ENCODE measurements at places on chromosomes 11 and 22.

- DNase-seq: no peak
Observed at GRCh38 chr11:64015935-64016845, 19.5 kb upstream of the FLRT1 start.

- DNase-seq: no peak
Observed at GRCh38 chr22:32691101-32691500, 110.4 kb upstream of the TIMP3 start.

DNA sequence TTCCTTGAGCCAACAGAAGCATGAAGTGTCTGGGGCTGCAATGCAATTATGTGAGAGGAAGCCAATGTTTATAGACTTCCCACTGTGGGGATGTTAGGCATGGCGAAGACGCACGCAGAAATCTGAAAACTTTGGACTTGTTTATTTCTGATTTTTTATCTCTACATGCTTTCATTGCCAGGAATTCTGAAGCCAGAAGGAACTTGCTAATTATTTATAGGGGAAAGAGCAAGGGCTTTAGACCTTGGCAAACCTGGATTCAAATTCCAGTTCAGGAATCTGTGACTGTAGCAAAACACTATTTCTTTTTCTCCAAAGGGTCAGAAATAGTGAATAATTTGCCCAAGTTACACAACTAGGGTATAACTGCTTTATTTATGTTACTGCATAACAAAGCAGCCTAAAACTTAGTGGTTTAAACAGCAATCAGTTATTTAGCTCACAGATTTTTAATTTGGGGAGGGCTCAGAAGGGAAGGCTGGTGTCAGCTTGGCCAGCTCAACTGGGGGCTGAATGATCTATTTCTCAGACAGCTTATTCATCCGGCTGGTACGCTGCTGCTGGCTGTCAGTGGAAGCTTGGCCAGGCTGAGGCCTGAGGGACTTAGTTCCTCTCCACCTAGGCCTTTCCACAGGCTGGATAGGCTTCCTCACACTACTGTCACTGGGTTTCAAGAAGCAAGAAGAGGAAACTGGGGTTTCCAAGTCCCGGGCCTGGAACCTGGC, 1.9 kb upstream of the OR6Q1 start:
- DNase-seq: no peak

GRCh38 chr22:47139013-47139789, 376.8 kb downstream of the TBC1D22A start:
- no peak for DNase-seq

DNA sequence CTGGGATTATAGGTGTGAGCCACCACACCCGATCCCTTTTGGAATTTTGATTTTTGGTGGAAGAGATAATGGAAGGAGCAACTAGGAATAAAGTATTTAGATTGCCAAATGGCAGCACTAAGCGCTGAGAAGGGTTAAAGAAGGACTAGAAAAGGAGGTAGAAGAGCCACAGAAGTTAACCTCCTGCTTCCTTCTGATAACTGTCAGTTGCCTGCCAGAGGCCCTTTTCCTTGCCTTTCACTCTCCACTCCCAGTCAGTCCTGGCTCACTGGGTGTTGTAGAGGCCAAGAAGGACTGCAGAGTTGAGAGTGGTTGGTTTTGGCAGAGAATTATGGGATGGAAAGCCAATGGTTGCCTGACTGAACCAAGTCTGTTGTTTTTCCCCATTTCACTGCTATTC, 19.3 kb downstream of the ZC3H12C start:
- DNase-seq: no peak

DNA sequence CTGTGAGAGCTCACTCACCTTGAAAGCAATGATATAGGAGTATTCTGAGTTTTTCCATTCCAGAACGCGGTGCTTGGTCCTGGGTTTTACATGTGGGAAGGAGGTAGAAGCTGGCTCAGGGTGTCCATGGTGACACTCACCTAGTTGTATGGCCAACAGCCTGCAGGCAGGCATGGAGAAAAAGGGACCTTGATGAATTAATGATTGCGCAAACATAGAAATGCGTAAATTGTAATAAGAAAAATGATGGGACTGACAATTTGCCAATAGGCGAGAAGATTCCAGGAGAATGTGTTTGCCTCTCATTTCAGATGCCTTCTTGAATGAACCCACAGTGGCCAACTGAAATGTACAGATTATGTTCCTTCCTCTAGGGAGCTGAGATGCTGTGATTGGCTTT, 53.4 kb upstream of the MYO18B start:
- no peak for DNase-seq

GRCh38 chr22:25645266-25645665, 80.8 kb downstream of the GRK3 start:
- no peak for DNase-seq

DNA sequence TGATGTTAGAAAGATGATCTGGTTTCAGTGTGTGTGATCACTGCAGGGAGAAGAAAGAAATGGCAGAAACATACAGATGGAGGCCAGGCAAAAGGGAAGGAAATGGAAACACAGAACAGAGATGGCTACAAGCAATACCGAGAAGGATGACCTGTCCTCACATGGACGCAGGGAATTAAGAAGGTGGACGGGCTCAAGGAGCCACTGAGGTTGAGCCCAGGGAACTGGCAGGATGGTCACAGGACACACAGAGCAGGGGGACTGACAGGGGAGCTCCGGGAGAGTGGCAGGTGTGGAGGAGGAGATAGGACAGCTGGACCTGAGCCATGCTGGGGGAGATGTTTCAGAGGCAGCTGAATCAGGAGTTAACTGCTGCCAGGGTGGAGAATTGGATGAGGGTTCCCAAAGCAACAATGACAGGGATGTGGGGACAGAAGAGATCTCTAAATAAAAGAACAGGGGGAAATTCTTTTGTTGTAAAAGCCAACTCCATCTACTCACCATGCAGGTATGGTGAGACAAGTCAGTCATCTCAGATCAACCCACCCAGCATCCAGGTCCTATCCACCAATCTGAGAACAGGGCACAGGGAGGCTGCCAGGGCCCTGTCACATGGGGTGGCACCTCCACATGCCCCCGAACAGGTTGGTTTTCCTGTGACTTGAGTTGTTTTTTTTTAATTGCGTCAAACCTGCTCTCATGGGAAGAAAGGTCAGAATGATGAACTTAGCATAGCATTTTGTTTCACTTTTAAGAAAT, 26.3 kb downstream of the KLHL22 start:
- no peak for DNase-seq

DNA sequence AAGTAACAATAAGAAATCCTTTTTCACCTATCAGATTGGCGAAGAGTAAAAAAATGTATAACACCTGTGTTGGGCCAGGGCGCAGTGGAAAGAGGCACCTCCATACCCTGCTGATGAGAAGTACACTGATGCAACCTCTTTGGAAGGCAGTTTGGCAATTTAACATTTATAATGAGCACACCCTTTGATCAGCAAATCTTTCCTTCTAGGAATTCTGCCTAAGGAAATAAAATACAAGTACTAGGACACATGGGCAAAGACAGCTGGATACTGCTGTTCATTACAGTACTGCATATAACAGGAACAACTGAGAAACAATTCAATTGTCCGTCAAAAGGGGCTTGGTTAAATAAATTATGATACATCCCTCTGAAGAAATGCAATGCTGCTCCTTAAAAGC, 110.1 kb downstream of the RPL27A start:
- no peak for DNase-seq

DNA sequence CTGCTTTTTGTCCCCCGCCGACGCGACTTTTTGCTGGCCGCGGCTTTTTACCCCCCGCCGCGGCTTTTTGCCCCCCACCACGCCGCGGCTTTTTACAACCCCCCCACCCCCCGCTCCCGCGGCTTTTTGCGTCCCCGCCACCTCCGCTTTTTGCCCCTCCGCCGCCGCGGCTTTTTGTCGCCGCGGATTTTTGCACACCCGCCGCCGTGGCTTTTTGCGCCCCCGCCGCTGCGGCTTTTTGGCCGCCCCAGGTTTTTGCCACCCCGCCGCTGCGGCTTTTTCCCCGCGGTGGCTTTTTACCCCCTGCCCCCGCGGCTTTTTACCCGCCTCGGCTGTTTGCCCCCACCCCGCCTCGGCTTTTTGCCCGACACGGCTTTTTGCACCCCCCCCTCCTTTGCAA, 205.5 kb downstream of the CCT8L2 start:
- DNase-seq: no peak

- DNase-seq: no peak
Observed at GRCh38 chr11:9726321-9727022, 62.6 kb downstream of the SWAP70 start.

- no peak for DNase-seq
Observed at GRCh38 chr11:127126986-127127385, 126.4 kb upstream of the KIRREL3 start.

- no peak for DNase-seq
Observed at GRCh38 chr11:133656082-133656635, 123.9 kb upstream of the OPCML start.

DNA sequence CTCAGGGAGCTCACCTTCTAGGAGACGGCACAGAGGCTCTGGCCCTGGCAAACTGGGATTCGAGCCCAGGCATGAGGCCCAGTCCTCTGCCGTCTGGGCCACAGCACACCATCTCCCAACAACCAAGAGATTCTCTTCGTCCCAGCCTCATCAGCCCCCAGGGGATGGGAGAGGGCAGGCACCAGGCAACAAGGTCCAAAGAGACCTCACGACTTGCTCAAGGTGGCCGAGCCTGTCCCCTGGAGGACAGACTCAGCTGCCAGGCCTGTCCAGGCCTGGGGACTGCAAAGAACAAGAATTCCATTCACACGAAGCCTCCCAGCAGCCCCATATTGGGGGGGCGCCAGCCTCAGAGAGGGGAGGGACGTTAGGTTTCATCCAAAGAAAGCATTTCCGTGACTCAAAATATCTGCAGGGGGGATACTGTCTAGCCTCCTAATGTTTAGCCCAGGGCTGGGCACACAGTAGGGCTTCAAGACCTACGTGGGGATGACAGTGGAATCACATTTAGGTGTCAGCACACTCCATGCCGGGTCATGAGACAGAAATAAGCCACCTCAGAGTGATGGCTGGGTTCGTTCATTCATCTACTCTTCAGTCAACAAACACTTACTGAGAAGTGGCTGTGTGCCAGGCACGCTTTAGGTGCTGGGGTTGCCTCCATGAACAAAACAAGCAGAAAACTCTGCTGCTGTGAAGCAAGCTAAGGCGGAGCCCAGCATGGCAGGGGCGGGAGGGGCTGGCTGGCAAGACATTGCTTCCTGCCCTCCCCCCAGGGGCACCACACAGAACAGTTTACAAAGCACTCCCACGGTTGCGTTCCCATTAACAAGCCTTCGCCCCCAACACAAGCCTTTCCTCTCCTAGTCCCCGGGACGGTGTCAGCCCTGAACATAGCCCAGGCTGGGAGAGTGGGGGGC, 1.2 kb downstream of the CARNS1 start:
- no peak for DNase-seq

DNA sequence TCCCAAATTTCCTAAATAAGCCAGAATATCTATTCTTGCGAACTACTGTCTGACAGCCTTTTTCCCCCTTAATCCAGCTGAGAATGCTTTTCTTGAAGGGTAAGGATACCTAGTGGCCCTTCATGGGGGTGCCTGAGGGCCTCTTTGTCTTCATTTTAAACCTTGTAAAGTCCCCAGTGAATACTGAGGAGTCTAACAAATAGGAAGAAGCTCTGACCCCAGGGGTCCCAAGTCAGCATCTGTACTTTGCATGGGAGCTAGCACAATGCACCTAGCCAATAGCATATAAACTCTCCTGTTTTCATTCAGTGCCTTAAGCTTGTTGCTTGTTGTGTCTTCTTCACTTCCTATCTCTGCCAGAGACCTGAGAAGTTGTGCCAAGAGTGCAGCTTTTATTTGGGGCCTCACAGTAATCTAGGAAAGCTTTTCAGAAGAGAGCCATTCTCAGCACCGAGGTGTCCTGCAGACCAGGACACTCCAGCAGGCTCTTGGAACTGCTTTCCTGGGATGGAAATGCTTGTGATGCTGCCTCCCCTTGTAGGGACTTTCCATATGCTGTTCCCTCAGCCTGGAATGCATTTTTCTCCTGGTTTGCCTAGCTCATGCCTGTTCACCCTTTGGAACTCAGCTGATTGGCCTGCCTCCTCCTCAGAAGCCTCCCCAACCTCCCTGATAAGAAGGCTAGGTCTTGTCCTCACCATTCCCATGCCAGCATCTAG, 37.2 kb downstream of the BMAL1 start:
- no peak for DNase-seq

DNA sequence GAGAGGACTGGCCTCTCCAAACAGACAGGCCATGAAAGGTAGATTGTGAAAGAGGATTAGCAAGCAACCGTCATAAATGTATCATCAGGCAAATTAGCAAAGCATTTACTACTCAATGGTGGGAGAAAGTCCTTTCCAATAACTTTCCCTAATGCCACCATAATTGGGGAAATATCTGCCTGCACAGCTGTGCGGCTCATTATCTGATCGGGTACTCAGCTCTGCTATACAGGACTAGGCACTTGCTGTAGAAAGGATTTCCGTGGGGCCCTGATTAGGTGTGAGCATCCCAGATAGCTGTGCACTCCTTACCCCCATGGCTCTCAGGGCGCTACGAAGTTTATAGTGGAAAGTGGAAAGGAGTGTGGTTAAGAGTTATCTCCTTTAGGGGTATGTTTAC, 309.7 kb upstream of the PLET1 start:
- no peak for DNase-seq

- no peak for DNase-seq
Observed at GRCh38 chr11:20561915-20562314, 37.5 kb upstream of the SLC6A5 start.

DNA sequence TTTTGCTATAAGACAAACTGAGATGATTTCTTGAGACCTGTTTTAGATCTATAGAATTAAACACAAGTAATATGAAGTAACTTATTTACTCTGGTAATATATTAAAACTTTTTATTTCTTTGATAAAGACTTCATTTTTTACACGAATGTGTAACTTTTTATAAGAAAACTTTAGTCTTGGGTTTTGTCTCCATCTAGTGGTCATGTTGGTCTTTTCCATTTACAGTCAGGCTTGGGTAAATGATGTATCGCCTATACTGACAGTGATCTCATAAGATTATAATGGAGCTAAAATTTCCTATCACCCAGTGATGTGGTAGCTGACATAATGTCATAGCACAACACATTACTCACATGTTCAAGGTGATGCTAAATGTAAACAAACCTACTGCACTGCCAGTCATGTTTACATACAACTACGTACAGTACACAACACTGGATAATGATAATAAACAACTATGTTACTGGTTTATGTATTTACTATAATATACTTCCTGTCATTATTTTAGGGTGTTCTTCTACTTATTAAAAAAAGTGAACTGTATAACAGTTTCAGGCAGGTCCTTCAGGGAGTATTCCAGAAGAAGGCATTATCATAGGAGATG, 7.5 kb upstream of the C11orf97 start:
- no peak for DNase-seq

- no peak for DNase-seq
Observed at GRCh38 chr11:118980191-118980881, 8.8 kb downstream of the FOXR1 start.

- no peak for DNase-seq
Observed at GRCh38 chr11:30312243-30312642, 10.7 kb upstream of the ARL14EP start.
